ENCODE measurements at places on chromosomes 3 and 15. TPM values are rescaled to one million over a fixed set of nuclear protein-coding genes. Genes with fewer than 3 reads are reported as not detected.

GRCh38 chr3:31116651-31117050, 222.2 kb upstream of the GADL1 start:
- no peak for DNase-seq
- H3K36me3 ChIP-seq: peaks cover 7% of the 10 kb centered on the region
- H3K27ac ChIP-seq: no peak overlapping the region
- H3K4me1 ChIP-seq: no peaks in the 10 kb centered on the region

Gene ANKRD34C
- not detected for total RNA-seq

Gene LRRN1
- total RNA-seq: not detected

- peaks cover 13% of the 10 kb centered on the region for H3K4me1 ChIP-seq
- H3K27ac ChIP-seq: no peak overlapping the region
- DNase-seq: no peak
Observed at GRCh38 chr15:68846851-68847439, 26.2 kb upstream of the ANP32A start.

Gene CLRN1
- total RNA-seq: not detected

Gene VEPH1
- total RNA-seq: not detected

DNA sequence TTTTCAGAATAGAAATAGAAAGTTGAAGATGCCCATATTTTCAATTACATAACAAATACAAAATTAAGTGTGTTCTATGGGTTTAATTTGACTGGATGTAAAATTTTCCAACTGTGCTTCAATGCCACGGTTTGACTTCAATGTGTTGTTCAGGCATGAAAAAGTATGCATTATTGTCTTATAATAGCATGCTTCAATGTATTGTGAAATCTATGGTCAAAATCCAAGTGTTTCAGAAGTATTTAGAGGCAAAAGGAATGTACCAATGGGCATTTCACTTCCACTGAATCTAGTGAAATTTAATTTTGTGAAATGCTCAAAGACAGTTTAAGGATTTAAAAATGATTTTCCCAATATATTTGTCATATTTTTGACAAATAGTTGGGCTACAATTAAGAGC, 16.0 kb downstream of the NEK10 start:
- peaks cover 6% of the 10 kb centered on the region for H3K4me1 ChIP-seq
- no peak overlapping the region for H3K27ac ChIP-seq
- DNase-seq: no peak
- H3K4me3 ChIP-seq: no peak overlapping the region
- H3K27me3 ChIP-seq: peaks cover 16% of the 10 kb centered on the region

DNA sequence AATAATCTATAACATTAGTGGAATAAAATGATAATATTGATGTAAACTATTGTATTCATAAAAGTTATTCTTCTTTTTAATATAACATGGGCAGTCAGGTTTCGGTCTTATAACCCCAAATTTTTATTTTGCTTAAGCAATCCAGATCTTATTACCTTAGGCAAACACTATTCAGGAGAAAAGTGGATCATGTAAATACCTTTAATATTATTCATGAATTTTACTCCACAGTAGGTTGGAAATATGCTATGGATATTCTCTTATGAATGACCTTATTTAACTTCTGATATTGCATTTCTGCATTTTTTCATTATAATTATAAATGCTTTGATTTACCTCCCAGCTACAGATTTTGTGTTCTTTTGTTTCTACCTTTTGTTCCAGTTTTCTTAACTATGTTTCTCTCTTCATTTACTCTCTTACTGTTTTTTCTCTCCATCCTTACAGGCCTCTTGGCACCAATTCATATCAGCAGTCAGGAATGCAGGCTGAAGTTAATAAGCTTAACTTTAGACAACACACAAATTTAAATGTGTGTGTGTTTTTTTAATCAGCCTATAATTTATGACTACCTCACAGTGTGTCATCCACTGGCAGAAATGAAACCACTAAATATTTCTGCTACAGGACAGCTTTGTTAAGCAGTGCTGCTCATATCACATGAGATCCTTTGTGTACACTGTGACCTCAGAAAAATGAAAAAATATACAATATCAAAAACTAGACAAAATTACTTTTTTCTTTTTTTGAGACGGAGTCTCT, 111.0 kb downstream of the NSUN3 start:
- DNase-seq: no peak
- H3K36me3 ChIP-seq: no peaks in the 10 kb centered on the region
- no peaks in the 10 kb centered on the region for H3K4me1 ChIP-seq
- no peak overlapping the region for H3K4me3 ChIP-seq

DNA sequence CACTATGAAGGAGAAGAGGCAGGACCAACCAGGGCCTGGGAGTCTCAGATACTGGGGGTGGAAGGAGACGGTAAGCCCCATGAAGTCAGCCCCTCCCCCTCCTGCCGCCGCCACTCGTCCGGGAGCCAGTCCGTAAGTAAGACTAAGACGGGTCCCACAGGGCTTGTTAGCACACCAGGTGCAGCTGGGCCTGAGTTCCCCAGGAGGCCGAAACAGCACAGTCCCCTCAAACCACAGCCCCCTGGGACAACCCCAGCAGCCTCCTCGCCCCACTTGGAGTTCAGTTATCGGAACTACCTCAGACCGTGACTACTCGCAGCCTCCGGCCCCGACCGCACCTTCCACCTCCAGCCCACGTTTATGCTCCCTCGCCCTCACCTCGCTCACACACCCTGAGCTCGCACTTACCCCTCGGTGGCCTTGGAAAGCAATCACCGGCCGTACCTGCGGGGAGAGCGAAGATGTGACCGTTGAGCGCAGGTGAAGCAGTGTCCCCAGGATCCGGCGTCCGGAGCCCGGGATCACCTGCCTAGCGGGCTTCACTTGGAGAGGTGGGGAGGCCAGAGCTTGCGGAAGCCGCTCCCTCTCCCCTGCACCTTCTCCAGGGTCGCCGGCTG, 557 bp downstream of the ELL3 start:
- DNase-seq: no peak
- H3K36me3 ChIP-seq: peaks cover 23% of the 10 kb centered on the region
- H3K4me1 ChIP-seq: peaks cover 15% of the 10 kb centered on the region
- H3K4me3 ChIP-seq: peak overlapping the region; percentile 37
- H3K27me3 ChIP-seq: peaks cover 3% of the 10 kb centered on the region

DNA sequence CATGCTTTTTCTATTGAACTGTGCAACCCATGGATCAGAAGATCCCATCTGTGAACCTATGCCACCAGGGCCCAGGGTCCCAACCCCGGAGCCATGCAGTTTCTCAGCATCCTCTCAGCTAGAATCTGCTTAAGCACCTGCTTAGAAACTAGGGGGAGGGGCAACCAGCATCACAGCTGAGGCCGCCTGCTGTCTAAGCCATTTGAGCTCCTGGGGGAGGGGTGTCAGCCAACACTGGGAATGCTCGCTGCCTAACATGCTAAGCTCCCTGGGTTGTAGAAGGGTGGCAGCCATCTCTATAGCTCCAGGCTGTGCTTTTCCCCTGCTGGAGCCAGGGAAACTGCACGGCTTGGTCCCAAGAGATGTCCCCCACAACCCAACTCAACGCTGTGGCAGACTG, 322.8 kb downstream of the EDEM1 start:
- H3K36me3 ChIP-seq: no peaks in the 10 kb centered on the region
- H3K4me3 ChIP-seq: no peak overlapping the region
- no peaks in the 10 kb centered on the region for H3K4me1 ChIP-seq
- no peaks in the 10 kb centered on the region for H3K27me3 ChIP-seq
- no peak overlapping the region for H3K27ac ChIP-seq

Gene LRRC2
- total RNA-seq: not detected
